ENCODE measurements at places on chromosomes 12 and 14.

- DNase-seq = no peak
Measured at GRCh38 chr12:43145481-43145880, 406.5 kb downstream of the ADAMTS20 start.

DNA sequence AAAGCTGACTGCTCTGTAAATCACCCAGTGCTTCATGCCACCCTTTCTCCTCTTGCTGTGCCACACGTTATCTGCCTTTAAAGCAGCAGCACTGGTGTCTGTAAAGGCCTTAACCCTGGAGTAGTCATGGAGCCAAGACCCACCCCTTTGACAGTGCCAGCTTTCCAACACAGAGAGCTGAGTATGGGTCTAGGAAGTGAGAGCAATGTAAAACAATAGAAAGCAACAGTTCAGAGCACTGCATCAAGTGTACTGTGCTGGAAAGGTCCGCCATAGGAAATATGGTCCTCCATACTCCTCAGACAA, 139.5 kb downstream of the DAD1 start:
- DNase-seq = no peak

- DNase-seq = no peak
Measured at GRCh38 chr14:57153286-57153685, 115.4 kb downstream of the EXOC5 start.

- no peak for DNase-seq
Measured at GRCh38 chr12:106142591-106143261, 4.0 kb upstream of the NUAK1 start.

GRCh38 chr12:26431211-26431610, 235.8 kb downstream of the SSPN start:
- no peak for DNase-seq

GRCh38 chr12:26226629-26227360, 31.4 kb downstream of the SSPN start:
- DNase-seq = no peak

DNA sequence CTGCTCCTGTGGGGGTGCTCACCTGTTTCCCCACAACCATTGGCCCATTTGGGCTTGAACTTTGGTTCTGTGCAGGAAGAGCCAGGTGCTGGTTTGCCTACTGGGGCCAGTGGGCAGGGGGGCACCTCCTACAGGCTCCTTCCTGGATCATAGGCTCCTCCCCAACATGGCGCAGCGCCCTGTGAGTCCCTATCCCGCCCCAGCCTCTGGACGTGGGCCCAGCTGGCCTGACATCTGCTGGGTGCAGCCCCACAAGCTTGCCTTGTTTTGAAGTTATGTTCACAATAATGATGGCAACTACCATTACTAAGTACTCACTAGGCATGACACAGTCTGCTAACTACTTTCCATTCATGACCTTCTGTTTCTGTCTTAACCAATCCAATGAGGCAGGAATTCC, 147.8 kb downstream of the RBM19 start:
- DNase-seq = no peak

DNA sequence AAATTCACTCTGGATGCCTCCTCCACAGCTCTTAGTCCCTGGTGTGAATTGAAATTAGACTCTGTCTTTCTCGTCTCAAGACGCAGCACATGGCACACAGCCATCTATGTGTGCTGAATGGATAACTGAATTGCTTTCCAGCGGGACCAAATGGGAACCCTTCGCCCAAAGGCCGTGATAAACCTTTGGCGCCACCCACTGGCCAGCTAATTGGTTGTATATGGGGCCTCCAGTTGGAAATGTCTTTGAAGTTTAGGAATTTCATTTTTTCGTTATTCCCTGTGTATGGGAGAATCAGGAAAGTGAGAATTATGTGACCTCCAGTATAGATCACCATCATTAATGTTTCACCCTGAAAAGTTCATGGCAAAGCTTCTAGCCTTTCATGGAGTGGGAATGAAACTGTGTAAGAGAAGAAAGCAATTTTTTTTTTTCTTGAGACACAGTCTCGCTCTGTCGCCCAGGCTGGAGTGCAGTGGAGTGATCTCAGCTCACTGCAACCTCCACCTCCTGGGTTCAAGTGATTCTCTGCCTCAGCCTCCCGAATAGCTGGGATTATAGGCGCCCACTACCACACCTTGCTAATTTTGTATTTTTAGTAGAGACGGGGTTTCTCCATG, 9.8 kb upstream of the HSP90AA1 start:
- DNase-seq = peak; percentile 83

DNA sequence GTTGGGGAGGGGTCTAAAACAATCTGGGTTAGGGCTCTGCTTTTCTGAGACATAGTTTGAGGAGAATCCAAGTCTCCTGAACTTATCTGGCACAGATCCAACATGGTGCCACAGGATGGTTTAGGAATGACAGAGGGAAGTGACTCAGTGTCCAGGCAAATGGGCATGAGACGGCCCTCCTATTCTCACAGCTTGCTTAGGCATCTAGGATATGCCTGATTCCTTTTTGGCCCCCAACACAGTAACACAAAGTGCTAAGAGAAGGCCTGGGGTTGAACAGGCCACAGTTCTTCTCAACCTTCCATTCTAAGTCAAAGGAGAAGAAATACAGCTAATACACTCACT, 117.7 kb downstream of the ZFP36L1 start:
- no peak for DNase-seq

DNA sequence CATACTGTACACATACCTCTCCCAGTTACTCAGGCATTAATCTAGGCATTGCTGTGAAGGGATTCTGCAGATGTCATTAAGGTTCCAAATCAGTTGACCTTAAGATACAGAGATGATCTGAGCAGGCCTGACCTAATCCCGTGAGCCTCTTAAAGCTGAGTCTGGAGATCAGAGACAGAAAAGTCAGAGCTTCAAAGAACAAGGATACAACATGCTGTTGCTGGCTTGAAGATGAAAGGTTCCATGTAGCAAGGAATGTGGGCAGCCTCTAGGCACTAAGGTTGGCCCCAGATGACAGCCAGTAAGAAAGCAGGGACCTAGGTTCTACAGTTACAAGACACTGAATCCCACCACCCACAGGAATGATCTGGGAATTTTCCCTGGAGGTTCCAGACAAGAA, 81.1 kb downstream of the MAP1LC3B2 start:
- no peak for DNase-seq

DNA sequence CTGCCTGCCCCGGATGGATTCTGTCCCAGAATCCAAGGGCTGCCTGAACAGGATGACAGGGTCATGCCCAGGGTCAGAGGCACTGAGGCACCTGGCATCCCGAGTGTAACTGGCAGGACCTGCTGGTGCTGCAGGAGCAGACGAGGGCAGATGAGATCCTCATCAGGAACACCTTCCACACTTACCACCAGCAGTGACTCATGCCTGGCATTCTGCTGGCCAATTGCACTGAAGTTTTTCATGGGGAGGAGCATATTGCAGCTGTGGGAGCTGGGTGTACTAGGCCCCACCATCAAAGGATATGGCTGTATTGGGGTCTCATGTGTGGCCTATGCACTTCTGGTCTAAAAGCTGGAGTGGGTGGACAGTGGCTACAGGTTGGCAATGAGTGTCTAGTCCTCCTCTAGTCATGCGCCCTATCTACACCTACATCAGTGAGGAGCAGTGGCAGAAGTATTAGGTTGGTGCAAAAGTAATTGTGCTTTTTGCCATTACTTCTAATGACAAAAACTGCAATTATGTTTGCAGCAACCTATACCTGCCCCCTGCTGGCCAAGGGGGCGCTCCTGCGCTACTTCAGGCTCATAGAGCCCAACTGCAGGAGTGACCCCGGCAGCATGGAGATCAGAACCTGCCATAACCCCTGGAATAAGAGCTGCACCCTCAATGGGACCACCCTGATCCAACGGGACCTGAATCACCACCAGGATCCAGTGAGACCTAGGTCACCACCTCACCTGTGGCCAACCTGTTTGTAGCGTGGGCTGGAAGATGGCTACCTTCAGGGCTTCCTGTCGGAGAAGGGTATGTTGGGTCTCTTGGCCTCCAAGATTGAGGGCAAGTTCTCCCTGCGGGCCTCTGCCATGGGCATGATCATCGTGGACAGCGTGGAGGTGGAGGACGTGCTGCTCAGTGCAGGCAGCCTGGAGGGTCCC, 8.0 kb upstream of the C12orf42 start:
- no peak for DNase-seq

DNA sequence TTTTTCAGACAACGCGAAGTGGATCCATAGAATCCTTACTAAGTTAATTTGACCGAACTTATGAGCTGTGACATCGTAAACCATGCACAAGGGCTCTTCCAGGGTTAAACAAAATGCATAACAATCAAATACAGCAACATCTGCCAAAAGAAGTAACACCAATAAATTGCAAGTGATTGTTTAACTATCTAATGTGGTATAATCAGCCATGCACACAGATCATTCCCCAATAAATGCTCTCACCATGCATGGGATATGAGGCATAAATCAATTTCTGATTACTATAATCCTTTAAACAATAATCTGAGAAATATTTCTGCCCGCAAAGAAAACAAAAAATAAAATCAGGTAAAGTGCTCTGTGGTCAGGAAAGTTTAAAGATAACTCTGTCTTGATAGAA, 7.7 kb upstream of the PLEKHG7 start:
- DNase-seq = no peak

- DNase-seq = no peak
Measured at GRCh38 chr12:116964054-116965050, 53.6 kb downstream of the FBXW8 start.

DNA sequence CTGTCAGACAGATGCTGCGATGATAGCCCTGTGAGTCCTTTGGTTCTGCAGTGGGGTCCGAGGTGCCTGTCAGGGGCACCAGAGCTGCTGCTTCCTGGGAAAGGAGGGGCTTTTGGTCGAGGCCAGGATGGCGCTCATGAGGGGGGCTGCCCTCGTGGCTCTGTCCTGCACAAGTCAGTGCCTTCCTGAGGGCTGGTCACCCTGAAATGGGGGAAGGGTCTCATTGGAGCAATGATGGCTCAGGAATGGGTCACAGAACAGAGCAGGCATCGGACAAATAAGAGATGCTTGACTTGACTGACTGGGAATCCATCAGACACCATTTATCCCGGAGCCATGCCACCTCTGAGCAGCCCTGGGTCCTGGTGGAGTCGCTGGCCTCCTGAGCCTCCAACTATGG, 121.9 kb downstream of the ADGRD1 start:
- no peak for DNase-seq

DNA sequence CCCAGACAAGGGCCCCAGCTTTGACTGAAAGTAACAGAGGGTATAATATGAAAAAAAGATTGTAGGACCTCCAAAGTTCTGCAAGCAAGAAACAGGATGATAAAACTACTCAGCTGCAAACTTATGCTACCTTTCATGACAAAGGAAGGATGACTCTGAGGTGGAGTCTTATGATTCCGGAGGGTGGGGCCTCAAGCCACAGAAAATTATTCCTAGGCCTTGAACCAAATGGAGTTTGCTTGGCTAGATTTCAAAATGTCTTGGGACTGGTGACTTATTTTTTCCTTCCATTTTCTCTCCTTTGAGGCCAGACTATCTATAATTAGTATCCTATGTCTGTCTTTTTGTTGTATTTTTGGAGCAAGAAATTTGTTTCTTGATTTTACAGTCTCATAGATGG, 336.4 kb downstream of the LRIG3 start:
- DNase-seq = no peak

- DNase-seq = no peak
Measured at GRCh38 chr12:3658327-3659163, 94.4 kb downstream of the CRACR2A start.

- peak; percentile 78 for DNase-seq
Measured at GRCh38 chr14:35384455-35385041, 20.0 kb downstream of the NFKBIA start.

DNA sequence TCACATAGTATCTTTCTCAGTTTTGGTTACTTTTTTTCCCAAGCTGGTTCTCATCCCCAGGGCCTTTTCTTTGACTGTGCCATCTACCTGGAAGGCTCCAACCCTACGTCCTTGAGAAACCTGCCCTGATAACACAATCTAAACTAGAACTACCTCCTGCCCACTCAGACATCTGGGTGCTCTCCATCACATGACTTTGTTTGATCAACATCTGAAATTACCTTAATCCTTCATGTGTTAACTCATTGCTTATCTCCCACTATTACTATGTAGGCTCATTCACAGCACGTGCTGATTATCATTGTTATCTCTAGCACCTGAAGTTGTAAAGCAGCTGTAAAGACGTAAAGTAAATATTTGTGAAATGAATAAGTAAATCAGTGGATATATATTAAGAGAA, 784.0 kb downstream of the TMTC2 start:
- DNase-seq = no peak

DNA sequence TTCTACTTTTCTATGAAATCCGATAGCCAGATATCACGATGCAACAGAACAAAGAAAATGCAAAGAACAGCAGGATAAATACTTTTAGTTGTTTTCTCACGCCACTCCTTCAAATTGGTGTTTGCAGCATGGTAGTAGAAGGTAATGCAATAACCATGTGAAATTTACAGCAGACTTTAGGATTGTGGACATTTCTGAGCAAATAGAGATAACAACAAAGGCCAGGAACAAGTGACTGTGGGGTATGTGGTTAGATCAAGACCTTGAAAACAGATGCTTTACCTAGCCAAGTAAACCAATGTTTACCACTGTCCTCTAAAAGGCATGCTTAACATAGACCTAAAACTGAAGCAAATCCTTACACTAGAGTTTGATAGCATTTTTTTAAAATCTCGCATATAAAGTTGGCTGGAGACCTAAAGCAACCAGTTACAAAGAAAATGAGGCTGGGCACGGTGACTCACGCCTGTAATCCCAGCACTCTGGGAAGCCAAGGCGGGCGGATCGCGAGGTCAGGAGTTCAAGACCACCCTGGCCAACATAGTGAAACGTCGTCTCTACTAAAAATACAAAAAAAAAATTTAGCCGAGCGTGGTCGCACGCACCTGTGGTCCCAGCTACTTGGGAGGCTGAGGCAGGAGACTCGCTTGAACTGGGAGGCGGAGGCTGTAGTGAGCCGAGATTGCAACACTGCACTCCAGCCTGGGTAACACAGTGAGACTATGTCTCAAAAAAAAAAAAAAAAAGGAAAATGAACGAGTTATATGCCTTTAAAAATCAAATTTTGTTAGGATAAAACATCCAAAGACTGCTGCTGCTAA, 123.2 kb upstream of the FOXN3 start:
- no peak for DNase-seq

GRCh38 chr14:101478796-101479410, 82.4 kb upstream of the DIO3 start:
- no peak for DNase-seq

DNA sequence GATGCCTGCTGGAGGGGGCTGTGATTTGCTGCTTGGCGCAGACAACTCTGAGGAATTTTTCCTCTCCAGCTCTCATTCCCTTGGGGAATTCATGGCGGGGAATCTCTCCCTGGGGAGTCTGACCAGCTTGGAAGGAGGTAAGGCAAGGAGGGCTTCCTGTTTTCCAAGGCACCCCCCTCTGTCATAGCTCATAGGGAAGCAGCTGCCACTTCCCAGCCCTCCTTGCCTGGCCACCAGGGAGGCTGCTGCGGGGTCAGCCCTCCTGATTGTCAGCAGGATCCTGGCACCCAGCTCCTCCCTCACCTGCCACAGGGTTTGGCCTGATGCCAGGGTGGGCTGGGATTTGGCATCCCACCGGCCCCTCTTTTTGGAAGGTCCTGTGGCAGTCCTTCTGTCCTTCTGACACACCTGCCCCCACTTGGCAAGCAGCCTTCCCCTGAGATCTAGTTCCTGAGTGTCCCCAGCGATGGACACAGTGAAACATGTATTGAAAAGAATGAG, 74.9 kb downstream of the TSPAN9 start:
- no peak for DNase-seq

GRCh38 chr14:71686677-71687076, 245.6 kb upstream of the RGS6 start:
- DNase-seq = no peak

- no peak for DNase-seq
Measured at GRCh38 chr12:31651893-31652521, 7.5 kb upstream of the ETFBKMT start.
